ENCODE measurements at places on chromosomes 7 and 10. TPM values are rescaled to one million over a fixed set of nuclear protein-coding genes. Genes with fewer than 3 reads are reported as not detected.

GPR15LG gene
- total RNA-seq: 270 TPM

- DNase-seq: no peak
Observed at GRCh38 chr7:141785706-141786552, 4.1 kb upstream of the TAS2R5 start.

GRCh38 chr7:22713463-22713862 lies 13.5 kb upstream of the IL6 start:
- no peak for DNase-seq

GRCh38 chr7:76377186-76377918 lies 18.6 kb upstream of the YWHAG start:
- DNase-seq: no peak

- DNase-seq: peak; percentile 22
Observed at GRCh38 chr7:98133181-98133580, 26.5 kb downstream of the LMTK2 start.

ALDH18A1 gene
- total RNA-seq: 121 TPM

GRCh38 chr10:14686356-14686755 lies 88.3 kb downstream of the FAM107B start:
- DNase-seq: no peak

GRCh38 chr10:102395400-102396316 lies at the start of gene NFKB2:
Gene NFKB2 (plus strand): TSS chr10:102395705. CDS start chr10:102395960, 255 bp downstream.
- peak; percentile 92 for DNase-seq

GRCh38 chr10:77072836-77073662 lies 564.6 kb downstream of the KCNMA1 start:
- DNase-seq: peak; percentile 42

DNA sequence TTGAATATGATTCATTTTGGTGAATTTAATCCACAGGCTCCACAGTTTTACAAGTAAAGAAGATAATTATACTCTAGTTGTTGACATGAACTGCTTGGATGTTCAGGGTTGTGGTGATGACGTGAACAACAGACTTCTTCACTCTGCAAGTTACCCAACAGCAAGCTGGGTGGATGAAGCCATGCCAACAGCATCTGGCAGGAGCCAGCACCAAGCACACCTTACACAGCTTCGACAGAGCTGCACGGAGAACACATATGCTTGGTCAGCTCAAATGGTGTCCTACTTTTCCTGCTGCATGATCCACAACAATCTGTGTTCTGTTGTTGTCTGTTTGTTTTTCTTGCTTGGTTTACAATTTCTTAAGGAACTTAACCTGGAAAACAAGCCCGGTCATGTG lies 9.8 kb downstream of the NOD1 start:
- DNase-seq: no peak

GRCh38 chr7:12861070-12861469 lies 173.6 kb downstream of the ARL4A start:
- no peak for DNase-seq

- no peak for DNase-seq
Observed at GRCh38 chr7:96181174-96181573, 140.7 kb downstream of the SLC25A13 start.

All from transverse colon (tissue), 4 donors.